ENCODE measurements at places on chromosomes 11 and 22.
A peak's percentile ranks its signal among the peaks of the same experiment; 100 is the strongest.

DNA sequence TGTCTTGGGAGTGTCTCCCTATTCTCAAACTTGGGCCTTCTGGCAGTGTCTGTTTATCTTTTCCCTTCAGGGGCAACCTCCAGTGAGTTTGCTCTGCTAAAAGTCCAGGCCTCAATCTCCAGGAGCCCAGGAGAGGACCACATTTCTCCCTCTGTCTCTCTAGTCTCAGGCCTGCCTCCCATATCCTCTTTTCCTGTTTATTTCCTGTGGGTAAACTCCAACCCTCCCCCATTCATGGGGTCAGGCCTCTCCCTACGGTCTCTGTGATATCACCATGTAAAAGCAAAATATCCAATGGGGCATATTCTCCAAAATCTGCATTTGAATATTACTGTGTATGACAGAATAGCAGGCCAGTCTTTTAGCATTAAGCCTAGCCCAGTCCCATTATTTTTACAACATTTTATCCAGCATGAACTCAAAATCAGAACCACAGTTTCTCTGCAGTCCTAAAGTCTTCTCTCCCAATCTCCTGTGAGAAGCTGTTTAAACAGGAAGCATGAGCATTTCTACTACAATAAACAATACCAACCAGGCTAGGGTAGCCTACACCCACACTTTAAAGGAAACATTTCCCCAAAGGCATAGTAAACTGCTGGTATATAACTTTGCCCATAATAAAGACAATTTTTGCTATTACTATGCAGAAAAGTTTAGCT, 18.0 kb upstream of the TMEM135 start:
- no peak for DNase-seq

GRCh38 chr11:56522008-56522407, 21.0 kb downstream of the OR5M11 start:
- no peak for DNase-seq

GRCh38 chr22:23784215-23784732, 2.5 kb upstream of the SMARCB1 start:
- DNase-seq = peak; percentile 70

GRCh38 chr22:45678961-45679912, 7.6 kb downstream of the ATXN10 start:
- peak; percentile 81 for DNase-seq

DNA sequence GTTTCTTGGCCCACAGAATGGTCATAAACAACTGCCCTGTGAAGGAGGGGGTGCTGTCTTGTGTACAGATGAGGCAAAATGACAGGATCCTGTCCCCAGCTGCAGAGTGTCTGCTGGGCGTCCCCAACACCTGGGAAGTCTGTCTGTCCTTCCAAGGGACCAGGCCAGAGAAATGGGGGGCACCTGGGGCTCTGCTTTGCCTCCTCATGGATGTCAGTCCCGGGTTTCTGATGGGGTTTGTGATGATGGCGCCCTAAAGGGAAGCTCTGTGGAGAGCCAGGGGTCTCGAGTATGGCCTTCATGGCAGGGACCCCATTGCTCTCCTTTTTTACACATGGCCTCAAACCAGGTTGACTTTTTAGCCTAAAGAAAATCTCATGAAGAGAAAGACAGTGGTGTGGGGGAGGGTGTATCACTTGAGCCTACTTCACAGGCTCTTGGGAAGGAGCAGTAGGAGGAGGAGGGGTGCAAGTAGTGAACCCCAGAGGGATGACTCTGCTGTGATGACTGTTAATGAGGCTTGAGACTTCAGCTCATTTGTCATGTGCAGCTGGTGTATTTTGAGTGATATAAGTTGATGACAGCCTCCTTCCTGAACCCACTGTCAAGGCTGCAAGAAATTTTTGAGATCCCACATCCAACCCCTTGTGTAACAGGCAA, 40.6 kb upstream of the TUB start:
- no peak for DNase-seq

- no peak for DNase-seq
Observed at GRCh38 chr11:74476536-74476935, 9.2 kb upstream of the KCNE3 start.

DNA sequence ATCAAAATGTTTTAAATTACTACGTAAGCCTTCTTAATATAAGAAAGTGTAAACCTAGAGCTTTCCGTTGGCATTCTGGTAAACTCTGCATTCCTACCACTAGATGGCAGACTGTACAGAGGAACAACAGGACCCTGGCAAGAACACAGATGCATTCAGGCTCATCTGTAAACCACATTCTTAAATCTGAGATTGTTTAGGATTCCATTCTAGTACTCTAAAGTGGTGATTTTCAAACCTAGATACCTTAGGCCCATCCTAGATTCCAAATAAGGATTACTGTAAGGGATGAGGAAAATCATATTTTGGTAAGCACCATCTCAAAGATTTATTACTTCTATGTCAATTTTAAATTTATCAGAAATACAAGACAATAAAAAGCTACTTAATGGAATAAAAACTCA, 26.9 kb downstream of the PICALM start:
- peak; percentile 76 for DNase-seq

DNA sequence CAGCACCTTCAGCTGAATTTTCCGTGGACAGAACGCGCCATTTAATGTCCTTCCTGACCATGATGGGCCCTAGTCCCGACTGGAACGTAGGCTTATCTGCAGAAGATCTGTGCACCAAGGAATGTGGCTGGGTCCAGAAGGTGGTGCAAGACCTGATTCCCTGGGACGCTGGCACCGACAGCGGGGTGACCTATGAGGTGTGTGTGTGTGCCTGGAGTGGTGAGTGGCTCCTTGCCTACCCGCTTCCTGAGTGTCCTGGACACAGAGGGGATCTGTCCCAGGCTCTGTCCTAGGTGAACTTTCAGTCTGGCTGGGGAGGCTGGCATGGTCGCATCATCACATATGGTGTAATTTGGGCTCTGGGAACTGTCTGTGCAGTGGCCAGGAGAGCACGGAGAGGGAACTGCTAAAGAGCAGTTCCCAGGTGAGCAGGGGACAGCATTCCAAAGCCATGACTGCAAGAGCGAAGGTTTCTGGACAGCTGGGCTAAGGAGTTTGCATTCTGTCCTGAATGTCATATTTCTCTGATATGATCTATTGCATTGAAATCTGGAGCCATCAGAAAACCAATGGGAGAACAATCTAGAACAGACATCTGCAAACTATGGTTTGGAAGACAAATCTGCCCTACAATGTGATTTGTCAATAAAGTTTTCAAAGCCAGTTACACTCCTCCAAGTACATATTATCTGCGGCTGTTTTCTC, 104.3 kb downstream of the RRAS2 start:
- no peak for DNase-seq

GRCh38 chr11:118608360-118609227, 1.2 kb downstream of the PHLDB1 start:
- peak; percentile 40 for DNase-seq

- DNase-seq = no peak
Observed at GRCh38 chr11:61034704-61035525, 63.4 kb downstream of the CD6 start.

DNA sequence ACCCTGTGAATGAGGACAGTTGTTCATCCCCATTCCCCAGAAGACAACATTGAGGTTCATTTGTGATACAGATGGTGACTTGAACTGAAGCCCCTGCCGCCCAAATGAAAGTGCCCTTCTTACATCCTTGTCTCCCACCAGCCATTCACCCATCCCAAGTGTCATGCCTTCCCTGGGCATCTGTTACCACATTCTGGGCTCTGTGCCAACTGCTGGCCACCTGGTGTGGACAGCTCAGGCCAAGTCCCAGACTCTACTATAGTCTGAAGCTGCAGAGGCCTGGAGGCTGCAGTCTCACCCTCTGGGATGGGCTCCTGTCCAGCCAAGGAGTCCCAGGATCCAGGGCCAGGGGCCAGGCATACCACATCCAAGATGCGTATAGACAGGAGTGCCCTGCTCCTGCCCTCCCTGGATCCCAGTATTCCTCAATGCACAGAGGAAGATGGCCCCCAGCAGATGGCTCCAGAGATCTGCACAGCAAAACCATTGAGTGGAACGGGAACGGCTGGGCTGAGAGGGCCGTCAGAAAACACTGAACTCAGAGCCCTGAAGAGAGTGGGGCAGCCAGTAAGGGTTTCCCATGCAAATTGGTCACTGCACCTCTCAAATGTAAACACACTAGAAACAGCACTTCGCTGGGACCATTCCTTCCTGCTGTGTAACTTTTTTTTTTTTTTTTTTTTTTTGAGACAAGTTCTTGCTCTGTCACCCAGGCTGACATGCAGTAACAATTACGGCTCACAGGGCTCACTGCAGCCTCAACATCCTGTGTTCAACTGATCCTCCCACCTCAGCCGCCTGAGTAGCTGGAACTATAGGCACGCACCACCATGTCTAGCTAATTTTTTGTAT, 22.8 kb downstream of the ARRB1 start:
- peak; percentile 66 for DNase-seq
